IMR-90 (cell line): ENCODE measurements at places on chromosomes 5 and 9.

DNA sequence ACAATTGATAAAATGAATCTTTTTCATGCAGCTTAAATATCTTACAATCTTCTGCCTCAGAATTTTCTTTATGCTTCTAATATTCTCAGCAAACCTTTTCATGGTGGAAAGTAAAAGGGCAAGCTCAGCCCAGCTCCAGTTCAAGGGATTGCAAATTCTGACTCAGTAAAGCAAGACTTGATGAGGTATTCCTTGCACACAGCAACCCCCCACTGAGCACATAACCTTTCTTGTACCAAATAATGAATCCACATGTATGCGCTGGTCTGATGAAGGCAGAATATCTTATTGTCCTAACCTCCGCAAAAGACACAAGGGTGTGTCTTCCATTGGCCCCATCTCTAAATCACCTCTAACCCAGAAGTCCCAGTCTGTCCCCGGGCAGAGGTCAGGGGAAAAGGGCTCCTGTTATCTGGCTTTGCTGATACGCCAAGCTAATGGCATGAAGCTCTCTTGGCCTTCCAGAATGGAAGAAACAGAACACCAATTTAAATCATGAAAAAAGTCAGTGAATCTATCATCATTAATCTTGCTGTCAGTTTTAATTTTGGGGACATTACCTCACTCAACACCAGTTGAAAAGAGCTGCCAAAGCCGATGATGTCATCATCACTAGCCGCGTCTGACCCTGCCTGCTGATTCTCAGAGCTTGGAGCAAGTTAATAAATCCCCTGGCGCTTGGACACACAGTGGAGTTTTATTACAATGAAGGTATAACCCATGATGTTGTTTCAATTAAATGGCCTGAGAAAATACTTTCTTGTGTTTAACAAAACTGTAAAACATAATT lies 592.5 kb upstream of the CLINT1 start:
- peak; percentile 53 for DNase-seq

DNA sequence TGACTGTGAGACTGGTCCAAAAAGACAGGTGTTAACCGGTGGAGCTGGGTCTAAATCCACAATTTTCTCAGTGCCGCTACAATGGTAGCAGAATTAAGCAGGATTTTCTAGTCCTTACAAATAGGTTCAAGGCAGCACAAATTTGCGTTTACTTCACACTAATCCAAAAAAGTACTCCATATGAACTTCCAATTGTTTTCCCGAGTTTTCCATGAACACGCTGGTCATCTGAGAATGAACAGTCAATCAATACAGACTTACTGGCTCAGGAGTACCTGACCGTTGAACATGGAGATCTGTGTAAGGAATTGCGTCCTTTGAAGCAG lies 709 bp downstream of the SLC35D2 start:
- DNase-seq = no peak

- DNase-seq = peak; percentile 52
These were observed 12.9 kb downstream of the CXCL14 start for GRCh38 chr5:135565725-135566421.

DNA sequence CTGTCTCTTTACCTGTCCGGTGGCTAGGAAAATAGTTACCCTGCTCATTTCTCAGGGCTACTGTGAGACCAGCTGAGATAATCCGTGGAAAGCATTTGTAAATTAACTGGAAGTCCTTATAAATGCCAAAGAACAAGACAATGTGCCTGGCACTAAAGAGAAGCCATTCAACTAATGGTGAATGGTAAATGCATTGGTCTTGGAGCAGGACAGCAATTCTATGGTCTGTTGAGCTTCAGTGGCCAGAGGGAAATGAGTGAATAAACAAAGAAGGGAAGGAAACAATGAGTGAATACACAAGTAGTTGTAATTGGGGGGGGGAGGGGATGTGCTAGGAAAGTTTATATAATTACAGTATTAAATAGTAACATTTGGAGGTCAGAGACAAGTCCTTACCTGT lies 353.6 kb downstream of the SEMA5A start:
- no peak for DNase-seq

DNA sequence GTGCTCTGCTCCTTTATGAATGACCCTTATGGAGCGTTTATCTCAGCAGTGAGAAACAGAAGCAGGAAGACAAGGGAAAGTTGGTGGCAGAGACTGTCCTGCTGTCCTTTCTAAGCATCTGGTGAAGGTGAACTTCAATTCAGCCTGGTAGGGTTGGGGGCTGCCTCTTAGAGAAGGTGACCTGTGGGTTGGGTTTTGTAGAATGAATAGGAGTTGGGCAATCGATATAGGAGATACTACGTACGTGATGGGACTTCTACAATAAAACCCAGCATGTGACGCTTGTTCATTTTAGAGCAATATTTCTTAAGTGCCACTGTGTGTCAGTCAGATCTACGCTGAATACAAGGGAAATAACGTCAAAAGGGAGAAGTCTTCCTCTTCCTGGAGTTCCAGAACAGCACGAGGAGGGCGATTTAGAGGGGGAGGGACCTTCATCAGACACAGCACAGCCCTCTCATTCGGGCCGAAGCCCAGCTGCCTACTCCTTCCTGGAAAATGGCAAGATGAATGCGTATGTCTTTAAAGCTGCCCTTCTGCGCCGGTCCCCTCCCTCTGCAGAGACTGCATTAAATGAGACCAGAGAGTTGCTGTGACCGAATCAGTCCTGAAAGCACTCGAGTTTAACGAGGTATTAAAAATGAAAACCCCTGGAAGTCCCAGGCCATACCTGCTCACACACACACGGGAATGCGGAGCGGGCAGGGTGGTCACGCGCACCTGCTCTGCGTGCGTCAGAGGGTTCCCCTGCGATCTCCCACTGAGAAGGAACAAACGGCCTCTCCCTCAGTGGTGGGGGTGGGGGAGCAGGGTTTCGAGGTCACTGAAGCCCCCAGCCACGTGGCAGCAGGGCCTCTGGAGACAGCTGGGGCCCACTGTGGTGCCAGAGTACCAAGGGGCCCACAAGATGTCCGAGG lies 85.3 kb upstream of the SARDH start:
- DNase-seq = no peak

DNA sequence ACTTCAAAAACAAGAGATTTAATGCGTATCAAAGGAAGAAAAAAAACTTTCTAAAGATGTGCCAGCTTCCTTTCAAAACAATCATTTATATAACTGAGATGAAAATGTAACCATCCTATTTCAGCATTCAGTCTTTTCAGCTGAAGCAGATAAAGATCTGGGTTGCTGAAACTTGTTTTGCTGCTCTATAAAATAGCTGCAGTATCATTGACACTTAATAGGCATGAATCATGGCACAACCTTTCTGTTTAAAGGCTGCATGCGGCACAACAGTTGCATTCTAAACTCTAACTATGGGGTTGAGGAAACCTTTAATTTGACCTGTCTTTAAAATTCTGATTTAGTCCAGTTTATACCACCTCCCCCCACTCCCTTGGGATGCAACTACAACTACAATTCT lies 196.7 kb downstream of the MPDZ start:
- no peak for DNase-seq

- DNase-seq = peak; percentile 38
These were observed 85.4 kb downstream of the TMEM167A start for GRCh38 chr5:82991678-82992323.

GRCh38 chr9:121439711-121440664 lies 59.7 kb downstream of the GGTA1 start:
- peak; percentile 54 for DNase-seq

DNA sequence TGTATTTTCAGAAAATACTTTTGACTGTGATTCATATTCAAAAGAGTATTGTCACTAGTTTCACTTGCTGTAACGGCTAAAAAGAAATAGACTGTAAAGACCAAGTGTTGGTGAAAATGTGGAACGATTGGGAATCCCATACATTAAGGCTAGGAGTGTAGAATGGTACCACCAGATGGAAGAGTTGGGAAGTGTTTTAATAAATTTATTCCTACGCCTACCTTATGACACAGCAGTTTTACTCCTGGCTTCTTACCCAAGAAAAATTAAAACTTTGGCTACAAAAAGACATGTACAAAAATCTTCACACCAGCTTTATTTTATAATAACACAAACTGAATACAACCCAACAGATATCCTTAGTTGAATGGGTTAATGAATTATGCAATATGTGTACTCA lies 256.2 kb downstream of the TAF11L14 start:
- no peak for DNase-seq

- no peak for DNase-seq
These were observed 36.4 kb downstream of the SREK1 start for GRCh38 chr5:66180282-66181155.
